ENCODE measurements at places on chromosomes 6 and 20.

GRCh38 chr6:138657065-138657425 is 116.5 kb upstream of the CCDC28A start:
- no peak for DNase-seq

- no peak for DNase-seq
Measured at GRCh38 chr20:6122111-6122872, 538 bp downstream of the FERMT1 start.

DNA sequence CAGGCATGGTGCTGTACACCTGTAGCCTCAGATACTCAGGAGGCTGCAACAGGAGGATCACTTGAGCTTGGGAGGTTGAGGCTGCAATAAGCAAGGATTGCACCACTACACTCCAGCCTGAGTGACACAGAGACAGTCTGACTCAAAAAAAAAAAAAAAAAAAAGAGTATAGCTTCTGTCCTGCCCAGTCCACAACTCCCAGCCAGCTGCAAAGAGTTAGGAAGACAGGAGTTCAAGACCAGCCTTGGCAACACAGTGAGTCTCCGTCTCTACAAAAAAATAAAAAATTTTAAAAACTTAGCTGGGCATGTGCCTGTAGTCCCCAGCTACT is 28.3 kb upstream of the TLDC2 start:
- no peak for DNase-seq

DNA sequence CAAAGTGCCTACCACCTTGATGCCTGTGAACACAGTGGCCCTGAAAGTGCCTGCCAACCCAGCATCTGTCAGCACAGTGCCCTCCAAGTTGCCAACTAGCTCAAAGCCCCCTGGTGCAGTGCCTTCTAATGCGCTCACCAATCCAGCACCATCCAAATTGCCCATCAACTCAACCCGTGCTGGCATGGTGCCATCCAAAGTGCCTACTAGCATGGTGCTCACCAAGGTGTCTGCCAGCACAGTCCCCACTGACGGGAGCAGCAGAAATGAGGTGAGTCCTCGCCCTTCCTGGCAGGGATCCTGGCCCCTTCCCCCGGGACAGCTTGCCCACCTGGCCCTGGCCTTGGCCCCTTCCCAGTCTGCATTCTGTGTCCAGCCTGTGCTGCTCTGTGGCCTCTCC is 17.9 kb downstream of the MAVS start:
- DNase-seq: no peak

- DNase-seq: peak; percentile 66
Measured at GRCh38 chr20:13220904-13221297, at the start of gene ISM1. TSS of gene ISM1 (plus strand) at chr20:13221274. CDS start at chr20:13221777, 503 bp downstream.

Data from activated T-cell treated with anti-CD3 and anti-CD28 coated beads, Interleukin-2, amount 50 U/mL, for 1 hour (primary cell).